CD8-positive, alpha-beta T cell (primary cell): ENCODE measurements at places on chromosomes 1 and 21.
A peak's percentile ranks its signal among the peaks of the same experiment; 100 is the strongest.

- peak; percentile 55 for DNase-seq
Observed at GRCh38 chr1:227816750-227817446, 1.4 kb downstream of the PRSS38 start.

DNA sequence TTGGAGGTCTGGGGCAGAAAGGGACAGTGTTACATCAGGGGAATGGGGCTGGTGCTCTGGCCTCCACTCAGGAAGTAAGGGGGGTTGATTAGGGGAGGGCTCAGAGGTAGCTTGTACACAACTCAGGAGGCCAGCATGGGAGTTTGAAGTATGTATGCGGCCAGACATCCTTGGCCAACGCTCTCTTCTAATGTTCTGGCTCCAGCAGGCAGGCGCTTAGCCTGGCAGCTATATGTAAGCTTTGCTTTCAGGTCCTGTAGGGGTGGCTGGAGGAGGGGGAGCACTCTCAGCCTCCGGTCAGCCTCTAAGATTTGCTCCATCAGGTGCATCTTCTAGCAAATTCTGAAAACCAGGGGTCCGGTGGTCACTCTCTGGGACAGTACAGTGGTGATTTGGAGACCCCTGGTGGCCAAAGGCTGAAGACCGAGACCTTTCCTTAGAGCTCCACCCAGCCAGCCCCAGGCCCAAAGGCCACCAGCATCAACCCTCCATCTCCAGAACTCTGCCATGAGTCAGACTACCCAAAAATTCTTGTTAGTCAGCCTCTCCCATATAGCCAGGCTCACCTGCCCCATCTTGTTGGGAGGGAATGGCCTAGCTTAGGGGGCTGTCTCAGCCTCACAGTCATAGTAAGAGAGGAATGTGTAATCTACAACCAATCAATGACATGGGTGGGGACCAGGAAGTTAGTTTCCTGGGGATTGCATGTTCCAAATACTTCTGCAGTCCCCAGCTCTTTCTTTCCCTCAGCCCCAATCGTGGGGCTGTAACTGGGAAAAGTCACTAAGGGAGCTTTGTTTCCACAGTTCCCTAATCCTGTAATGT lies 9.7 kb upstream of the COL8A2 start:
- peak; percentile 75 for DNase-seq

- DNase-seq = no peak
Observed at GRCh38 chr1:21325731-21326387, 35.6 kb upstream of the ECE1 start.

DNA sequence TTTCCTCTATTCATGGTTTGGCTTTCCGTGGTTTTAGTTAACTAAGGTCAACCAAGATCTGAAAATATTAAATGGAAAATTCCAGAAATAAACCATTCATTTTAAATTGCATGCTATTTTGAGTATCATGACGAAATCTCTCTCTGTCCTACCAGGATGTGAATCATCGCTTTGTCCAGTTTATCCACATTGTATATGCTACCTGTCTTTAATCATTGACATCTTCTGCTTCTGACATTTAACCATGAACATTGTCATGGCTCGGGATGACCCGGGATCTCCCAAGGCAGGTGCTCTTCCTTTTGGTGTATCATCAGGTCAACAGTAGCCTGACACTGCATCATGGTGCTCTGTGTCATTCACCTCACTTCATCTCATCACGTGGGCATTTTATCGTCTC lies 125.5 kb upstream of the HNRNPU start:
- DNase-seq = no peak

- DNase-seq = no peak
Observed at GRCh38 chr1:155504207-155504606, 58.4 kb downstream of the ASH1L start.

DNA sequence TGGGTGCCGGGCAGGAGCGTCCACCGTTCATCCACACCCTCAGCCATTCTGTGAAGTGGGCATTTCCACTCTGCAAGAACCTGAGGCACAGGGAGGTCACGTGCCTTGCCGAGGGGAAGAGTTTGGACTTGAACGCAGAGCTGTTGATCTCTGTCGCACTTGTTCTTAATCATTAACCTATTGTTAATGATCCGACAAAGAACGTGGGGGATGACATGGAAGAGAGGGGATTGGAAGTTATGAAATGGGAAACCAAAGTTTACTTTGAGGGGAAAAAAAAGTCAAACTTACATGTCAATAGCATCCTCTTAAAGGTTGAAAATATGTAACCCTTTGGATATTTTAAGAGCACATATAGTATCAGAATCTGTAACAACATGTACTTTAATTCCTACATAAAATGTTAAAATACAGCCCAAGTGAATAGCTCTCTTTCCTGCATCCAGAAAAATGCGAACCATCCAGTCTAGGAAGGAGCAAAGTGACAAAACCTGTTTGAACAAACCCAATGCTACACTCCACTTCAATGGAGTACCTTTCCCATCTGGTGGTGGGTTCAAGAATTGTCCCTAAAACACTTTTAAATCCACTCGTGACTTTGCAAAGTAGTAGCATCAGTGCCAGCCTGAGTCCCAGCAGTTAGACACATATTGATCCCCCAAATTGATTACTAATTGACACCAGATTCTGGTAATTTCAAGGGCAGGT lies 75.5 kb downstream of the SETD4 start:
- no peak for DNase-seq

DNA sequence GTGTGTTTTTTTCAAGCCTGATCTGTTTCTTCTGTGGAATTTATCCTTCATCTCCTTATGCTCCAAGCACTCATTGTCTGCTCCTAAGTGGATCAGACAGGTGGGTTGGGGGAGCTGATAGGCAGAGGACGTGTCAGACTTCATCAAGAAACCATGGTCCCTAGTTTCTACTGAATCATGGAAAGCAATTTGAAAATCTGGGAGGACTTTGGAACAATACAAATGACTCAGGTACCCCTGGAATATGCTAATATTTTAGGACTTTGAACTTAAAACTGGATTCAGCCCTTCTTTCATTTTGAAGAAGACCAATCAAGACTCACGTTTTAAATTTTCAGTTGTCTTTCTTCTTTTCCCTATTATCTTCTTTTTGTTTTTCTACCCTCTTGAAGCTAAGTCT lies 7.7 kb downstream of the ABCG1 start:
- no peak for DNase-seq

DNA sequence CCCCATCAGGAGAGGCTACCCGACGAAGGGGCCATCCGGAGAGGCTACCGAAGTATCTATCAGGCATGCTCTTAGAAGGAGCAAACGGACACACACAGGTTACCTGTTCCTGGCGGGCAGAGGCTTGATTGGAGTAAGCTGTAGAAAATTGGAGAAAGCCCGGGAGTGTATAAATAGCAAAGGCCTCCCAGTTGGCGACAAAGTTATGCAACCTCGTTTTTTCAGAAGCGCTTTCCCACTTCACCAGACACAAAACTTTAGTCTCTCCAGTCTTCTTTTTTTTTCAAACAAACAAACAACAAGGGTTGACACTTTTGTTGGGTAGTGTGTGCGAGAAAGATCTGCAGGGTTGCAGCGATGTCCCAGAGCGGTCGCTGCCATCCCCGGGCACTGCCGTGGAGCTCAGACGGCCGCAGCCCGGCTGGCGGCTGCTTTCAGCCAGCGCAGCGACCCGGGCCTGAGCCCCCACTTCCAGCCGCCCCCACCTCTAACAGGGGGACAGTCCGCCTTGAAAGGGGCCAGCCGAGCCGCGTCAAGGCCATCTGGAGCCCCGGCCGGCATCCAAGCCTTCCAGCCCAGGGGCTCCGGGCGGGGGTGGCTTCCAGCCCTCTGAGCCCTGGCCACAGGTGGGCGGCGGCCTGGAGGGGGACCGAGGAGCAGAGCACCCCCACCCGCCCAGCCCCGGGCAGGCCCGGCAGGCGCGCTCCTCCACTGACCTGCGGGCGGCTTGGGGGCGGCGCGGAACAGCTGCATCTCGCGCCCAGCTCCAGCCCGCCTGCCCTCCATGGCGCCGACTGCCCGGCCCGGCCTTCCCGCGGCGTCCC lies 616 bp downstream of the MCOLN3 start:
- DNase-seq = no peak

GRCh38 chr1:186812570-186812969 lies 16.2 kb upstream of the PLA2G4A start:
- DNase-seq = no peak

DNA sequence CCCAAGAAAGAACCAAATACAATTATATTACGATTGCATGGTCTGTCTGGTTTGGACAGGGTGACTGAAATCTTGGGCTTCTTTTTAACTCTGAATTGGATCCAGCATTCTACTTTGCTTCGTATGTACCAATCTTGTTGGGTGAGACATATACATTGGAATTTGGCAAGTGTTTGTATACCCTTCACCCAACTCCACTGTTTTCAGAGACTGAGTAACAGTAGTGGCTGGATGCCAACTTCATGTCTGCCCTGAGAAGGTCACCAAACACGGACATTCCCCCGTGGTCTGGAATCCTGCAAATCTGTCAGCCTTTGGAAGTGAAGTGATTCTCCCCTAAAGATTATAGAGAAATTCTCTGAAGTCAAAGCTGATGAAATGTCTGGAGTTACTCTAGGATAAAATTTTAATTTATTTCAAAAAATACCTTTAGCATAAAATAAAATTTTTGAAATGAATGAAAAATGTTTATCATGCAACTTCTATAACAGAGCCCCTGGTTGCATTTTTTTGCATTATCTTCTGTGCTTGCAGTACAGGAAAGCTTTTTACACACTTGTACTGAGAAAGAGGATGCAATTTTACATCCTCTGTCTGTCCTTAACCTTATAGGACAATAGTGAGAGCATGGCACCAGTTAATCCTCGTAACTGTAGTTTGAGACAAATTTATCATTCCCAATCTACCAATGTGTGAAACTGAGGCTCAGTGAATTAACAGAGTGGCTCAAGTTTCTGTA lies 201.8 kb downstream of the DISC1 start:
- no peak for DNase-seq

GRCh38 chr1:63718541-63718970 lies 55.3 kb upstream of the ROR1 start:
- DNase-seq = no peak

GRCh38 chr21:31442339-31442738 lies 98.3 kb upstream of the TIAM1 start:
- DNase-seq = no peak

DNA sequence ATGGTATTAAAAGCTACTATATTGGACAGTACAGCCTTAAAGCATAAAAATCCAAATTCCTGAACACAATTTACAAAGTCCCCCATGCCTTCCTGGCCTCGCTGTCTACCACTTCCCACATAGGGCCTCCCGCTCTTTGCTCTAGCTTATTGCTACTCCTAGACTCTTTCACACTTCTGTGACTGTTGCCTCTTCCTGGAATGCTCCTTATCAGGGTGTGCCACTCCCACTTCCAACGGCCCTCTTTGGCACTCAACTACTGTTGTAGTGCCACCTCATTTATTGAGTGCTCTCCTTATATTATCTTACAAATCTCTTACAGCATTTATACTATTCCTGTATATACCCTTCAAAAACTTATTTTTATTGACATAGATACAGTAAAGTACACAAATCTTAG lies 4.8 kb downstream of the SARS1 start:
- no peak for DNase-seq

- DNase-seq = peak; percentile 33
Observed at GRCh38 chr1:7954683-7955082, 6.8 kb upstream of the PARK7 start.

DNA sequence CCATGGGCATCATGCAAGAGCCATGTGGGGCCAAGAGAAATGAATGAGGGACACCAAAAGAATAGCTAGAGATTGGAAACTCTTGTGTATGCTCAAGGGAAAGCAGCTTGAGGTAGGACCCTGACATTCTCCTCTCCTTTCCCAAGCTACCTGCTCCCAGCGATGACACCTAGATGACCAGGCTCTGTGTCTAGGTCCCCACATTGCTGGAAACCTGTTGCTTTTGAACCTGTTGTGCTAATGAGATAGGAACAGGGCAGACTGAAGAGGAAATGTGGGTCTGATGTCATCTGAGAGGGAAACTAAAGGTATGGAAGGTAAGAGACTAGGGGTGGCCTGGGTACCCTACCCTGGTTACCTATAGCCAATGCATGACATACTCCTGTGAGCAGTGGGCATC lies 1.8 kb downstream of the FMOD start:
- DNase-seq = no peak

- DNase-seq = no peak
Observed at GRCh38 chr1:171515299-171515698, 30.0 kb downstream of the PRRC2C start.

DNA sequence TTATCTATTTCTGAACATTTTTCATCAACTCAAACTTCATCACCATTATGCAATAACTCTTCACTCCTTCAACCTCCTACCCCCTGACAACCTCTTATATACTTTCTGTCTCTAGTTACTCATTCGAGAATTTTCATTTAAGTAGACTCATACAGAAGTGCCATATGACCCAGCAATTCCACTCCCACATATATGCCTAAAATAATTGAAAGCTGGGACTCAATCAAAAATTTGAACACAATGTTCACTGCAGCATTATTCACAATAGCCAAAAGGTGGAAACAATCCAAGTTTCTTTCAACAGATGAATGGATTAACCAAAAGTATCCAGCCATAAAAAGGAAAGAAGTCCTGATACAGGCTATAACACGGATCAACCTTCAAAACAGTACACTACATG lies 24.1 kb downstream of the COL11A1 start:
- DNase-seq = no peak

GRCh38 chr1:12620931-12621330 lies 2.9 kb upstream of the DHRS3 start:
- DNase-seq = no peak

DNA sequence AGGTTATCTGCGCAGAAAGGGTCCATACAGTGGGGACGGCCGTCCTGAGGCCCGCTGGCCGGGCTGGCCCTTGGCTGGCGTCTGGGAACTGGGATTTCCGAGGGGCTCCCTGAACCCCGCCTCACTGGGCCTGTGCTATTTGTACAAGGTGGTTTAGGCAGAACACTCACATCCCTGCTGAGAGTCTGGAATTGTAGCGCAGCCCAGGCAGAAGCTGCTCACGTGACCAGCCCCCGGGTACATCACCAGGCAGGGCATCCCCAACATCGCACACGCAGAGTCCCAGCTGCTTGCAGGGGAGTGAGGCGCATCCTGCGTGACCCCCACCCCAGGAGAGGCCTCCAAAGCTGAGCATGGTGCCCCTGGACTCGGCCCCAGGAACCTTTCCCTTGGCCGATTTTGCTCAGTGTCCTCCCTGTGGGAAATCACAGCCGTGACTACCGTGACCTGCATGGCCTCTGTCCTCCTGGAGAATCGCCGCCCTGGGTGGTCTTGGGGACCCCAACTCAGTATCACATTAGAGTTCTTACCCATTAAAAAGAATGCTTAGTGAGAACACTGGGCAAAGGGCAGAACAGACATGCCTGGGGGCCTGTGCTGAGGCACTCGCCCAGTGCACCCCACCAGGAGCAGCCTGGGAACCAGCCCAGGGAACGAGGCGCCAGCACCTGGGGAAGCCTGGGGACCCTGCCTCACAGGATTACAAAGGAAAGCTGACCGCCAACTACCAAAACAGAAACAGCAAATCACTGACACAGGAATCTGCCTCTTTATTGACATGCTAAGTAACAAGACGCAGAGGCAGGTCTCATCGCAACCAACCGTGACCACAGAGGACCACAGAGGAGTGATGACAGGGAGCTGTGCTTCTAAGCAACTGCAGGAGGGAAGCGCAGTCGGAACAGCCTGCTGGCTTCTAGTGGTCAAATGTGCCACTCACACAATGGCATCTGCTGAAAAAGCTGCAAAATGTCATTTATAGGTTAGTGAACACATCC lies 33.5 kb downstream of the UBE2G2 start:
- DNase-seq = no peak
